Activated T-helper 1 cell treated with Interleukin-2 at 50 U/mL for 16 hours (primary cell): ENCODE measurements at places on chromosomes 2 and 18.

DNA sequence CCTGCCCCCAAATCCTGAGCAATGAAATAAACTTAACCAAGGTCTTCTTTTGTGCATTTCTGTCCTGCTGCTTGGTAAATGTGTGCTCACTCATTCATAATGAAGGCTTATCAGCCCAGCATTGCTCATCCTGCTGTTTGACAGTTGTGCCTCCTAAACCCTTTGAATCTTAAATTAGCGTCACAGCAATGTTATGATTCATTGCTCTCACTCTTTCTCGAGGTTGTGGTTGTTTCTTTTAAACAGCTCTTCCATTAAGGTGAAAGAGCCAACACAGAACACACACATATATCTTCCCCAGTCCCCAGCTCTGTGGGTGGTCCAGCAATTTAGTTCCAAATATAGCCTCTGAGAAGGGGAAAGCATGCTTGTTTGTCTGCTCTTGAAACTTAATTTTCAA, 84.0 kb downstream of the EVA1A start:
- DNase-seq = no peak

DNA sequence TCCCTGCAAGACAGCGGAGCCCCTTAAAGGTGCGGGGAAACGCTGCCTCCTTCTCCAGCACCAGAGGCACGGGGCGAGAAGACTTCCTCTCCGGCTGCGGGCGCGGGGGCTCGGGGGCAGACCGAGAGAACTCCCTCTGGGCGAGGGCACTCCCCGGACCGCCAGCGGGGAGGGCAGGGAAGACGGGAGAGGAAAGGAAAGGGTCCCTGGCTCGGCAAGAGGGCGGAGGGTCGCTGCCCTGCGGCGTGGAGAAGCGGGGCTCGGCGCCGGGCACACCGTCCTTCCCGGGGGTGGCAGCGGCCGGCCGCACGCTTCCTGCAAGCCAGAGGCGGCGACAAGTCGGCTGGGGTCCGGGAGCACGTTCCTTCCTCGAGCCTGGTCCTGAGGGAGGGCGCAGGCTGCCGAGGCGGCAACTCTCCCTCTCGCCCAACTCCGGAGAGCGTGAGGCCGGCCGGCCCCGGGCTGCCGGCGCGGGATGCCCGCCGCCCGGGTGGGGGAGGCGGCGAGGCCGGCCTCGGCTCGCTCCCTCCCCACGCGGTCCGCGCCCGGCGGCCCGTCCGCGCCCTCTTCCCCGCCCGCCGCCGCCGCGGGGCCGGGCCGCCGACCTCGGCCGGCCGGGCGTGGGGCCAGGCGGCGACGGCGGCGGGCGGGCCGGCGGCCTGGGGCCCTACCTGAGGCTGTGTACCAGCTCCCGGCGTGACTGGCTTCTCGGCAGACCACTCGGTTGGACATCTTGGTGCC, 1.1 kb downstream of the MEMO1 start:
- peak; percentile 21 for DNase-seq

GRCh38 chr2:188573453-188573852, 281.8 kb downstream of the GULP1 start:
- DNase-seq = no peak

- no peak for DNase-seq
These were observed 404.0 kb downstream of the TMEM182 start for GRCh38 chr2:103165836-103166235.

DNA sequence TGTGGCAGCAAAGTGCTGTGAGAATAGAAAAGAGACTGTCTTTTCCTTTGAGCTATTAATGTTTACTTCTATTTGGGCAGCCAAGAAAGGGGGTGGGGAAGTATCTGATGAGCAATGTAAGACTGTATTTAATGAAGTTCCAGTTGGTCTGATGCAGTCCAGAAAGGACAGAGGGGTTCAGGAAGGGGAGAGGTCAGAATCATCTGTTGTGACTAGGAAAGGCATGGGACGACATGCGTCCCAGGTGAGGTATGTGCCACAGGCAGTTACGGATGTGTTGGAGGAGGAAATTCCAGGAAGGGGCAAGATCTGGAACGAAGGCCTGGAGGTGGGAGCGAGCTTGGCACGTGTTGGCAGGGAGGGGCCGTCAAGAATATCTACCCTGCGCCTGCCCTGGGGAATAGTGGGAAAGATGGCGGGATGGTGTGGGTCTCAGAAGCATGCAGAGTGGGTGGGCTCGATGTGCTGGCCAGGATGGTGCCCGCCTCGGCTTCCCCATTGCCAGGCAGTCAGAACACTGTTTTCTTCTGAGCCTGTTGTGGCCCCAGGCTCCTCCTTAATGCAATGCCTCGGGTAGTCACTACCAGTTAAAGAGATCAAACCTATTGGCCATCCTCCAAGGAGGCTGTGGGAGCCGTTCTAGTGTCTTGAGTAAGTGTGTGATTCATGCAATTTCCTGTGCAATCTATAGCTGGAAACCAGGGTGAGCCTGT, 57.8 kb upstream of the TXNDC2 start:
- no peak for DNase-seq

DNA sequence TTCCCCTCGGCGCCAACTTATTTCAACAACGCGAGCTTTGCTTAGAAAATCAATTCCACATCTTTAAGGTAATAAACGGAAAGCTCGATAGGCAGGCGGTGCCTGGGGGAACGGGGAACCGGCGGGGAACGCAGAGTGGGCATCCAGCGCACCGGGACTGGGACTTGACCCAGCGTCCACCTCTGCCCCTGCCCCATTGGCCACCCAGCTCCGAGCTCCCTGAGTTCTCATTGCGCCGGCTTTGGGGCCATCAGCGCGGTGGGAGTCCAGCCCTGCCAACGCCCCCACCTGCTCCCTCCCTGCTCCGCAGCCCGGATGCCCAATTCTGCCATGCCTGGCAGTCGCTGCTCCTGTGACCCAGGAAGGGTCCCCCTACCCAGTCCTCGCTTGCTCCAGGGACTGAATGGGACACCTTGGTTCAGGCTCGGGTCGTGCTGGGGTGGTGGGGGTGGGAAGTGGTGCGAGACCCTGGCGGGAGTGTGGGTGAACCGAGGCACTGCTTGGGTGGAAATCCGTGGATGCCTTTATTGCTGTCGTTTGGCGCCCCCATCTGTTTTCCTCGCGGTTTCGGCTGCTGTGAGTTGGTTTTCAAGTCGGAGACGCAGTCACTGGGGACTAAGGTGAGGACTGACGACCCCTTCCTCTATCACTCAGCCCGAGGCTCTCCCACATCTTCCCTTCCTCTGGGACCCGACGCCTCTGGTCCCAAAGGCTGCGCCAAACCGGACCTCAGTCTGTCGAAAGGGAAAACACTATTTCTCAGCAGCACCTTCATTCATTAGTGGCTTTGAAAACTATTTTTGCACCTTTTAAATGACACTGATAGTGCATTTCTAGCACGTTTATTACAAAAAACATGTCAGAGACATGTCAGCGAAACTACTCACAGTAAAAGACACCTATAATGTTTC, 2.4 kb upstream of the EVX2 start:
- no peak for DNase-seq

GRCh38 chr2:14524803-14525080, 107.8 kb upstream of the LRATD1 start:
- DNase-seq = no peak

DNA sequence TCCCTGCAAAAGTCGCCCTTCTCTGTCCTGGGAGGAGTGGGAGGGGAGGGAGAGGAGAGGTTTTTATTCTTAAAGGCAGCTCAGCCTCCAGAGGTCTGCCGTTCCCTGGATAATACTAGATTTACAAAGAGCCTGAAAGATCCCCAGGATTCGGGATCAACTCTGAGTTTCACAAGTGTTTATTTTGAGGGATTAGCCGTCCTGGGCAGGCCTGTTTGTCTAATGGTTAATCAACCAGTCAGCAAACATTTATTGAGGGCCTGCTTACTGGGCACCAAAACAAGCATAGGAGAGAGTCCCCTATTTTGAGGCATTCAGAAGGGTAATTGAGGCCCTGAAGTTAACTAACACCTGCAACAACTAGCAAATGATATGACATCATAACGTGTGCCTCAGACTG, 152.6 kb upstream of the SLC1A4 start:
- no peak for DNase-seq

GRCh38 chr18:36297417-36298125, at the start of gene FHOD3:
TSS of gene FHOD3 (plus strand) at chr18:36297713. CDS start at chr18:36297836, 123 bp downstream.
- DNase-seq = no peak

DNA sequence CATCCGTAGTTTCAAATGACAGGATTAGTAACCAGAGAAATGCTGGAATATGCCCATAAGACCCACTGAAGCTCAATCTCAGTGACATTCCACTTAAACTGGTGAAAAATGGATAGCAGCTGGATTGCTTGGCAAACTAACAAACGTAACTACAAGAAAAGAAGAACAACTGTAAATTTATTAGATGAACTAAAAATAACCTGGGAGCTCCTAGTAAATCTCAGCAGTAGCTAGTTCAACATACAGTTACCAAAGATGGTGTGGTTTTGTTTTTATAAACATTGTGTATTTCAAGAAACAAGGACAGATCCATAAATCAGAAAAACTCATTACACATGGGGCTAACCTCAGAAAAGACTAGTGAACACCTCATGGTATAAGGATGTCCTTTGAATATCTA, 531.9 kb downstream of the XIRP2 start:
- no peak for DNase-seq

GRCh38 chr2:231099918-231100317, 24.9 kb downstream of the HTR2B start:
- DNase-seq = no peak

DNA sequence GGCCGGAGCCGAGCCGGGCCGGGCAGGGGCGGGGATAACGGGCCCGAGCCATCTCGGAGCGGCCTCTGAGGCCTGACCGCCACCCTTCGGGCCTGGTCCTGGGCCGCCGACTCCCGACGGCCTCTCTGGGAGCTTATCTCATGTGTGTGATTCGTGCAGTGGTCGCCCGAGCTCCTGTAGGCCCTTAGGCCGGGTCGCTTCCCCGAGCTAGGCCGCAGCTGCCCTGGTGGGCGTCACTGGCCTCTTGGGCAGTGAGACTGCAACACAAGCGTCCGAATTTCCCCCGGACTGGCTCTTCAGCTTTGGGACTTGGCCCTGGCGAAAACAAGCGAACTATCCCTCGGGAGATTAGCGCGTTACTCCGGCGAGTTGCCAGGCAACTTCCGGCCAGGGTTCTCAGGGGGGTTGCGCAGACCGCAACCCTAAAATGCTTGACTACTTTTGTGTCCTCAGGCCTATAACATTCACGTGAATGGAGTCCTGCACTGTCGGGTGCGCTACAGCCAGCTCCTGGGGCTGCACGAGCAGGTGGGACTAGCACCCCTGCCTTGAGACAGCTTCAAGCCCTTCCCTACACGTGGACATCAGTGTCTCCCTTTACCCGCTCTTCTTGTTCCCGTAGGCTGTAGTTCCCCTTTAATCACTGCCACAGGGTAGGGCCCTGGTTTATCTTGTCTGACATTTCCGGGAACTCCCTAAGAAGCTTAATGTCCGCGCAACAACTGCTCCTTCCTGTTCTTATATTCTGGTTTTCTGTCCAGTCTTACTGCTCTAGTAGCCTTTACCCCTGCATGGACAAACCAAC, 602 bp downstream of the SNX17 start:
- DNase-seq = no peak

DNA sequence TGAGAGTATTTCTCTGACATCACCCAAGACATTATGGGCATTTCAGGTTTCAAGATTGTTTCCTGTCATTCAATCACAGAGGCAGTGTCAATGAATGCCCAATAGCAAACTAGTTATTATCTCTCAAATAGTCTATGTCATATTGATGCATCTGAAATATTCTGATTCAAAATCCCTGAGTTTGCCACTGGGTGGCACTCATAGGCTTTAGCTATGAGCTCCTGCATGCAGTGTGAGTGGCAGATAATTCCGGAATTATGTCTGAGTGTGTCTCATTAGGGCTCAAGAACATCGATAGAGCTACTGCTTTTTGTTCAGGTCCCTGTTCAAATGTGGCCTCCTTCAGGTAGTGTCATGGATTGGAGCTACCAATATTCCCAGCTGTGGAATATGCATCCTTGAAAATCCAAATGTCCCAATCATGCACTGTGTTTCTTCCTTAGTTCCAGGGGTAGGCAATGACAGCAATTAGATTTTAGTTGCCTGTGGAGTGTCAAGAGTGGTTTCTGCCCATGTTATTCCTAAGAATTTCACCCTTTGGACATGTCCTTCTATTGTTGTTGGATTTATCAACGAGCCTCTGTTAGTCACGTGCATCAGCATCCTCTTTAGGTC, 7.8 kb upstream of the OR6B3 start:
- DNase-seq = no peak

GRCh38 chr2:240217431-240218301, 77.2 kb upstream of the OTOS start:
- no peak for DNase-seq

- no peak for DNase-seq
These were observed 1.3 kb downstream of the PTPN2 start for GRCh38 chr18:12882453-12883371.

- no peak for DNase-seq
These were observed 893.8 kb upstream of the POU3F3 start for GRCh38 chr2:103960129-103960513.

- no peak for DNase-seq
These were observed 106.1 kb downstream of the TXNL1 start for GRCh38 chr18:56532176-56532840.

DNA sequence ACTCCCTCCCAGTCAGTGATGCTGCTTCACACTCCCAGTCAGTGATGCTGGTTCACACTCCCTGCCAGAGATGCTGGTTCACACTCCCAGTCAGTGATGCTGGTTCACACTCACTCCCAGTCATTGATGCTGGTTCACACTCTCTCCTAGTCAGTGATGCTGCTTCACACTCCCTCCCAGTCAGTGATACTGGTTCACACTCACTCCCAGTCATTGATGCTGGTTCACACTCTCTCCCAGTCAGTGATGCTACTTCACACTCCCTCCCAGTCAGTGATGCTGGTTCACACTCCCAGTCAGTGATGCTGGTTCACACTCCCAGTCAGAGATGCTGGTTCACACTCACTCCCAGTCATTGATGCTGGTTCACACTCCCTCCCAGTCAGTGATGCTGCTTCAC, 34.3 kb upstream of the KCNG2 start:
- DNase-seq = no peak

DNA sequence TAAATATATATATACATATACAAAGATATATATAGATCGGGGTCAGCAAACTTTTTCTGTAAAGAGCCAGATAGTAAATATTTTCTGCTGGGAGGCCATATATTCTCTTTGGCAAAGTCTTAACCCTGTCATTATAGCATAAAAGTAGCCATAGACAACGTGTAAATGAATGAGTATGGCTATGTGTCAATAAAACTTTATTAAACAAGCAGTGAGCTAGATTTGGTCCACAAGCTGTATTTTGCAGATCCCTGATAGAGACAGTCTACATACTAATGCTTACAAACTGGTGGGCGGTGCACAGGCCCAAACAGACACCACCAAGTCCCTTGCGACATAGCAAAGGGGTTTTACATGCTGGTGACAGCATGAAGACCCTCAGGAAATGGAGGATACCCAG, 30.3 kb downstream of the SLC14A2 start:
- DNase-seq = no peak

- DNase-seq = no peak
These were observed 719.3 kb downstream of the PLCL1 start for GRCh38 chr2:198523710-198524109.
